ENCODE measurements at places on chromosomes 4 and X.

GRCh38 chr4:48792348-48793006, 12.4 kb upstream of the FRYL start:
- no peak for DNase-seq

DNA sequence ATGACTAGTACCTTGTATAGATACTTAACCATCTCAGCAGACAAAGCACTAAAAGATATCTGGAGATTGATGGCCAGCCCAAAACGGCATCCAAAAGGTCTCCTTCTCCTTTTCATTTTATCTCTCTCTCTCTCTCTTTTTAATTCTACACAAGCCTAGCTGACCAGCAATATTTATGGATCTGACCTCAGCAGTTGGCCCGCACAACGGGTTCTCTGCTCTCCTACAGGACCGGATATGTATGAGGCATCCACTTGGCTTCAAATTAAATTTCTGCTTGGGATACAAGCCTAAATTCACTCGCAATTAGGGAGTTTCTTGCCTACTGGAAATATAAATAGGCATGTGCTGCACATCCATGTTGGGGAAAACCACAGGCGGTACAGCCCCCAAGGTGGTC, 22.5 kb upstream of the CT55 start:
- no peak for DNase-seq

DNA sequence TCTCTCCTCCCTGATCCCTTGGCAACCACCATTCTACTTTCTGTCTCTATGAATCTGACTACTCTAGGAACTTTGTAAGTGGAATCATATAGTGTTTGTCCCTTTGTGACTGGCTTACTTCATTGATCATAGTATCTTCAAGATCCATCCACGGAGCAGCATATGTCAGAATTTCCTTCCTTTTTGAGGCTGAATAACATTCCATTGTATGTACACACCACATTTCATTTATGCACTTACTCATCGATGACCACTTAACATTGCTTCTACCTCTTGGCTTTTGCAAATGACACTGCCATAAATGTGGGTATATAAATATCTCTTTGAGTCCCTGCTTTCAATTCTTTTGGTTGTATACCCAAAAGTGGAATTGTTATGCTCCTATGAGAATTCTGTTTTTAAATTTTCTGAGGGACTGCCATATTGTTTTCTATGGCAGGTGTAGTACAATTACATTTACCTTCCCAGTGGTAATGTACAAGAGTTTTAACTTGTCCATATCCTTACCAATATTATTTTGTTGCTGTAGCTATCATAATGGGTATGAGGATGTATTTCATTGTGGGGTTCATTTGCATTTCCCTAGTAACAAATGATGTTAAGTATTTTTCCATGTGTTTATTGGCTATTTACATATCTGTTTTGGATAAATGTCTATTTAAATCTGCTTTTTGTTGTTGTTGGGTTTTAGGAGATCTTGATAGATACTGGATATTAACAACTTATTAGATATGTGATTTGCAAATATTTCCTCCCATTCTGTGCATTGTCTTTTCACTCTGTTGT, 466.1 kb downstream of the C4orf33 start:
- DNase-seq: no peak

DNA sequence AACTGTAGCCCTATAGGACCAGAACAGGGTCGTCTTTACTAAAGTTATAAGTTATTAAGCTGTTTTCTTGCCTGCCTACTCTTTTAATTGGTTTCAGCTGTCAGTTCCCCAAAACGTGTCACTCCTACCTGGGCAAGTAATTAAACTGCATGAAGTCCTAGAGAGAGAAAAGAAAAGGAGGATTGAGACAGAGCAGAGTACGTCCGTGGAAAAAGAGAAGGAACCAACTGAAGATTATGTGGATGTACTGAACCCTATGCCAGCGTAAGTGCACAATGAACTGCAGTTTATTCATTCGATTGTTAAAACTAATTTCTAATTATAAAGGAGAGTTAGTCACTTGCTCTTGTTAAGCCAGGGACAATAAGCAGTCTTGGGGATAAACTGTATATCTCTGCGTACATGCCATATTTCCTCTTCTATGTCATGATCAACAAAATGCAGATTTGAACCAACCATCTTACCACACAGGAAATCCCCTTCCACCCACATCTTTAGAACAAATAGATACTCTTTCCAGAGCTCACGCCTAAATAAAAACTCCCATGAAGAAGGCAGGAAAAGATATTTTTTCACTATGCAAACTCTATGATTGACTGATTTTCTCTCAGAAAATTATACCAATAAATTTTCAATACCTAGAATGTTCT, 22.8 kb downstream of the STAP1 start:
- no peak for DNase-seq

GRCh38 chr4:3660928-3661515, 105.2 kb upstream of the ADRA2C start:
- no peak for DNase-seq

GRCh38 chr4:60805500-60806313, 394.4 kb upstream of the ADGRL3 start:
- peak; percentile 64 for DNase-seq

DNA sequence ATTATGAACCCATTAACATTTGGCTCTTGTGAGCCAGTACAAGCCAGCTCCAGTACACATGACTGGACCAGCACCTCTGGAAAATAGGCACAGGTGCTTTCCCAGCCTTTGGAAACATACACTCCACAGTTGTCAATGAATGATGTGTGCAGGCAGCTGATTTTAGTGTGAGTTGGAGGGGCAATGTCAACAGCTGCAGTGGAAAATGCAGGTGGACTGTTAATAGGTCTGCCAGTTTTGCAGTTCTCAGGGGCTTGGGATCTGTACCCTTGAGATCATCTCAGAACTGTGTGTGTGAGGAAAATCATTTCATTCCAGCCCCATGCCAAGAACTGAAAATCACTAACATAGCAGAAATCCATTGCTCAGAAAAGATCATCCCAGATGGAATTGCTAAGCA, 81.7 kb upstream of the CHRDL1 start:
- DNase-seq: no peak

DNA sequence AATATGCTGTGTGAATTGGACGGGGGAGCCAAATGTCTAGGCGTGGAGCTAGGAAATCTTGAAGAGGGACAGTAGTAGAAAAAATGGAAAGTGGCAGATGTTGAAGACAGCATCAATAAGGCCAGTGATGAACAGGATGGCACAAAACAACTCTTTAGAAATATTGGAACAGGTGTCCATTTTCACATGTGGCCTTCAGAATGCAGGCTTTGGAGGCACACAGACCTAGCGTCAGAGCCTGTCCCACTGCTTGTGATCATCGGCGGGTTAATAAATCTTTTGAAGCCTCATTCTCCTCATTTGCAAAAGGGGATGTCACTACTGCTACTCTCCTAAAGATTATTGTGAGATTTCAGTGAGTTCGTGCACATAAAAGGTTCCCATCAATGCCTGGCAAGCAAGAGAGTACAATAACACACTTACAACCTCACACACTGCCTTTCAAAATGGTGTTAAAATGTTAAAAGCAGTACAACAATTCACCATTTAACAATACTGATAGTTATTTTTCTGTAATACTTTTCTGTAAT, 2.4 kb downstream of the PDLIM3 start:
- DNase-seq: no peak

DNA sequence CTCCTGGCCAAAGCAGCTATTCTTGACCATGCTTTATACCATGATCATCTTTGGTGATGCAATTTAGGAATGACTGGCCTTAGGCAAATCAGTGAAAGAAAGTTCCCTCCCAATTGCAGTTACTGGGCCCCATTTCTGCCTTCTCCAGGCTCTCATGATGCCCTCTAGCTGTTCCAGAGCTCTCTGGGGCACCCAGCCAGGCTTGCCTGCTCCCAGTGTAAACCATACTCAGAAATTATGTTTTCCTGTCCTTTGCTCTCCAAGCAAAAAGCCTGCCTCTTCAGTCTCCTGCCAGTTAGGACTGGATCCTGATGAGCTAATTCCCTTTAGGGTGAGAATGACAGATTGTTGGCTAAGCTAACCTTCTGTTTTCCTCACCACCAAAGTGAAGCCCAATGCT, 85.3 kb upstream of the RBPJ start:
- peak; percentile 93 for DNase-seq

GRCh38 chrX:20968996-20969395, 405.2 kb upstream of the CNKSR2 start:
- DNase-seq: no peak

DNA sequence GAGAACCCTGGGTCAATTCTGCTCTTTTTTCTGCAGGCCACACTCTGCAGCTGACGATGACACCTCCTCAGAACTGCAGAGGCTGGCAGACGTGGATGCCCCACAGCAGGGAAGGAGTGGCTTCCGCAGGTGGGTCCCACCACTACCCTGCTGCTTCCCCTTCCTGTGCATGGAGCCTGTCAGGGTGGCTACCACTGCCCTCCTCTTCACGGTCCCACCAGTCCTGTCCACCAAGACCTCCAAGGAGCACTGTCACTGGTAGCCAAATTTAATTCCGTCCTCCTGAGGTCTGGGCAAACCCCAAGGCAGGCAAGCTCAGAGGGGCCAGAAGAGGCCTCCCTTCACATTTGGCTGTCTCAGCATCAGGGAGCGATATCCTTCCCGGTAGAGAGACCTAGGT, 4.2 kb downstream of the CNGA2 start:
- DNase-seq: no peak

DNA sequence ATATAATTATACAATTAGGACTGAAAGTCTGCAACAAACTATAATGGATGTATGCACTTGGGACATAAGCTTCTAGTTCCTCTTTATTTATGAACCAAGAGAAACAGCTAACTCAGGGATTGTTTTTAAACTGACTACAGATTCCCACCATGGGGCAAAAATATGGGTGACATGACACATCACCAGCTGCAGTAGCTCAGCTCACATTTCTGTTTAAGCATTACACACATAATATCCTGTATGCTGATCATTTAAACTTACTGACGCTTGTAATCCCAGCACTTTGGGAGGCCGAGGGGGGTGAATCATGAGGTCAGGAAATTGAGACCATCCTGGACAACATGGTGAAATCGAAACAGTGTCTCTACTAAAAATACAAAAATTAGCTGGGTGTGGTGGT, 11.5 kb downstream of the FGB start:
- DNase-seq: no peak

- no peak for DNase-seq
Measured at GRCh38 chr4:174037631-174038030, 245.8 kb downstream of the FBXO8 start.

DNA sequence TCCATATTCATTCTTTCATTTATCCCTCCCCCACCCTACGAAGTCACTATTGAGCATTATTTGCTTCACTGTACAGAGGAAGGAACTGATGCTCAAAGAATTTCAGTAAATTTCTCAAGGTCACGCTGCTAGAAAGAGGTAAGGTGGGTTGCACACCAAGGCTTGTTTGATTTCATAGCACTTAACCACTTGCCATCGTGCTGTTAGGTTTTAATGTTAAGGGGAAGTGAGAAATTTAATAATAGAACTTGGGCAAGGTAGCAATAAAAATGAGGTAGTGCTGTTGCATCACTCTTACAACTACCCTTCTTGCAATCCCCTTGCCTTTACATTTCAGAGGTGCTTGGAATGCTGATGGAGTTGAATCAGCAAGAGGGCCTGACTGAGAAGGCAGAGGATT, 343.1 kb downstream of the MID1IP1 start:
- no peak for DNase-seq

DNA sequence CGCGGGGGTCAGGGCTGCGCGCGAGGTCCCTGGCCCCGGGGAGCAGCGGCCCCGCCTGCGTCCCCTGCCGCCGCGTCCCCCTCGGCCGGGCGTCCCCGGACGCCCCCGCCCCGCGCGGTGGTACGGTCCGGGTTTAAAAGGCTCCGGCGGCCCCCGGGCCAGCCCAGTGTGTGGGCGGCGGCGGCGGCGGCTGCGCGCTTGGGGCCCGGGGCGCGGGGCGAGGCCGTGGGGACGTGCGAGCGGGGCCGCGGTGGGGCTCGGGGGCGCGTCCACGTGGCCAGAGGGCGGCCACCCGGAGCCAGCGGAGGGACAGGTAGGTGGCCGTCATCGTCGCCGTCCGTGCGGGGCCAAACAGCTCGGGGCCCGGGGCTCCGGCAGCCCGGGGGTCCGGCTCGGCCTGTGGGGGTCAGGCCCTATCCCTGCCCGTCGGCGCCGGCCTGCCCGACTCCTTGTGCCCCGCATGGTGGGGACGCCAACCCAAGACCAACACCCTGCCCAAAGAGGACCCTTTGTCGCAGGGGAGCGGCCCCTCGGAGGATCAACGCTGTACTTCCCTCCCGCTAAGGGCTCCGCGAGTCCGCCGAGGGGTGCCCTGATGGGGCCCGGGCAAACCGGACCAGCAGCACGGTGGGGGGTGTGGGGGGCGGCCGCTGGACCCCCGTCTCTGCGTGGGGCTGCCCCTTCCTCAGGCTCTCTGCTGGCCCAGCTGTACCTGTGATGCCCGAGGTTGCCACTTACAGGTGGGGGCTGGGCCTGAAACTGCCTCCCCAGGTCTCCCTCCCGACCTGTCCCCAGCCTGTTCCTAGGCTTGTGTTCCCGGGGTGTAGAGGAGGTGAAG, at the start of gene PLXNA3:
Gene PLXNA3 (plus strand): TSS at position 166 of the 838 bp plus-strand sequence. CDS start 1,903 bp downstream, outside the sequence.
- DNase-seq: no peak

- no peak for DNase-seq
Measured at GRCh38 chrX:38087594-38087993, 81.2 kb downstream of the SYTL5 start.

DNA sequence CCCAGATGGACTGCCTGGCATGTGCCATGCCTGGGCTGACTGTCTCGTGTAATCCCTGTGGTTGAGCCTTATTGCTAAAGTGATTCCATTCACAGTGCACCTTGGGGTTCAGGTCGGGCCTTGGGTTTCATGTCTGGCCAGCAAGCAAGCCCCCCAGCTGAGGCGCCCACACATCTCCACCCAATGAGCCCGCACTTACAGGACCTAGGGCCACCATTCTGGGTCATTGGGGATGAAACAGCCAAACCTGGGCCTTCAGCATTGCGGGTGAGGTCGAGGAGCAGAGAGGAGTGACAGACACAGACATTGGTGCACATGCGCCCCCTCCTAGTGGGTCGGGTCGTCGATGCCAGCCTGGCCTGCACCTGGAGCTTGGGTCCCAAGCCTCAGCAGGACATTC, 21.3 kb upstream of the WFS1 start:
- DNase-seq: no peak

DNA sequence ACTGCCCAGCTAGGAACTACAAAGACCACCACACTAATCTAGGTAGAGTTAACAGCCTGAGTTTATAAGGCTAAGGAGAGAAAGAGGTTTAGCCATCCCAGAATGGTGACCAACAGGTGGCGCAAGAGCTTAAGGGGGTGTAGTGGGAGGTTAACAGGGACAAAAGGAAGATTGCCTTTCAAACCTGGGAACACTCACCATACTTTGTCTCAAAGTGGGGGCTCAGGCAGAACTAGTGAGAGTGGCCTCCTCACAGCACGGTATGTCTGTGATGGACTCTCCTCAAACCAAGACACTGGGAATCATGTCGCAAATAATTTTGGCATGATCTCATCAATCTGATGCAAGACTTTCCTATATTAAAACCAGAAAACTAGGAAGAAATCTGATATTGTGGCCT, 23.4 kb downstream of the CCNI start:
- DNase-seq: no peak

Data from NCI-H1694 treated with DMSO at 0.1 percent for 48 hours (cell line).